T-helper 22 cell (primary cell): ENCODE measurements at places on chromosomes 2 and 18.
A peak's percentile ranks its signal among the peaks of the same experiment; 100 is the strongest.

DNA sequence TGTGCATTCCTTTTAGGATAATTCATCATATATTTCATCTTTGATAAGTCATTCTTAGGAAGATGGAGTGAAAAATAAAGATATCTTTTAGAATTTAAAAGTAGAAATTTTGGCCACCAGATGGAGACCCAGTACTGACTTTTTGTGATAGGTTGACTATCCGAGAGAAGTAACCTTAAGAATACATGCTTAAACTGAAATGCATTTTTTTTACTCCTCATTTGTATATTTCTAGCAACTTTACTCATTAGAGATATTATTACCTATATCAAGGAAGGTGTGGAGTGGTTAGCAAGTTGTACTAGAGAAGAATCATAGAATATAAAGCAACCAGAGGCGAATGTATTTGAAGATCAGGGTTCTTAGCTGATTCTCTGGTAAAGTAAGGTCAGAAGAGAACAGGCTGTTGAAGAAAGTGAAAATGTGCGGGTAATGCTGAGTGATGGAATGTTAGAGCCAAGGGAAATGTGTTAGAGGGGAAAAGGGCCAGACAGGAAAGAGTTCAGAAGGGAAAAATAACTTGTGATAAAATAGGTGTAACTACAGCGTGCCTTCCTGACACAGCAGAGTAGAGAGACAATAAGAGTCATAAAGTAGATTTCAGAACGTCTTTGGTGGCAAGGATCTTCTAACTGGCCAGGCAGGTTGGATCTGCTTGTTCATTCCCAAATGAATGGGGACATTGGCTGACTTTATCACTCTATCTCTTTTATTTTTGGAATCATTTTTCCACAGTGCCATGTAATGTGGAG lies 52.3 kb downstream of the TDRD15 start:
- no peak for DNase-seq

DNA sequence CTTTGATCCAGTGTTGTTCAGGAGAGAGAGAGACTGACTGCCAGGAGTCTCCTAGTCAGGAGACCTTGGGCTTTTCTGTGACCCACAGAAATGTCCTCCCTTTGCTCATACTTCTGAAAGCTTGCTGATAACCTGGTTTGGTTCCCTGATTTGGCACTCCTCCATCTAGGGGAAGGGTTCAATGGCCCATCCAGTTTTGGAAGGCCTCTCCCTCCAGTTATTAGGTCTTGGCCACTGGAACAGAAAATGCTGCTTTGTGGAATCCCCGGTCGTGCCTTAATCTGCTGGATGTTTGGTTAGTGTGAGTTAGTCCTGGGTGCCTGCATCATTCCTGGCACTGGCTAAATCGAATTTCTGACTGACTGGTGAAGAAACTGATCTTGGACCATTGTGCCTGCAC lies 35.7 kb downstream of the KDM3A start:
- no peak for DNase-seq

- DNase-seq = no peak
Measured at GRCh38 chr2:67564076-67564475, 166.9 kb downstream of the ETAA1 start.

DNA sequence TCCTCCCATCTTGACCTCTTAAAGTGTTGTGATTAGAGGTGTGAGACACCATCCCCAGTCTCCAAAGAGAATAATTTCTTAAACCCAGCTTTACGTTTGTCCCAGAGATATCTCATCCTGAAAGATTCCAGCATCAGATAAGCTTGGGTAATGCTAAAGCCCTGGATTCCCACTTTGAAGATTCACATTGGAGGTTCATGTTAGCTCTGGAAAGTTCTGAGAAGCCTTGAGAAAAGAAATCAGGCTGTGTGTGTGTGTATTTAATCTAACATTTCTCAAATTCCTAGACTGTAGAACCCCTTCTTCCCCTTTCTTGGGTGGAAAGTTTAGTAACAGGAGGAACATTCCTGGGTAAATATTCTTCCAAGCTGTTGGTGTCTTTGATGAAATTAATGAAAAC lies 18.0 kb downstream of the ZNF532 start:
- DNase-seq = no peak

DNA sequence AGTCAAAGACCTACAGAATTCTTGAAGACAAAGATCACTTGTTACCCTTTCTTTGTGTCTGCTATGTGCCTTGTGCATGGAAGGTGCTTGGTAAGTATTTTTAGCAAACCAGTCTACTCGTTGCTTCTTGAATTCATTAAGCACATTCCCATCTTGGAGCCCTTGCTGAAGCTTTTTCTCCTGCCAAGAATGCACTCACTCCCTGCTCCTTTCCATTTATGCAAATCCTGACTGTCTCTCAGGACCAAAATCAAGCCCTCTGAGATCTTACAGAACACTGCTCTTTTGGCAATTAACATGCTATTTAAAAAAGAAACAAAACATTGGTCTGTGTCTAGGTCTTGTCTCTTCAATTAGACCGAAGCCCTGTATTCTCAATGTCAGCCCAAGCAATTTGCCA lies 75.8 kb downstream of the CLHC1 start:
- DNase-seq = no peak

DNA sequence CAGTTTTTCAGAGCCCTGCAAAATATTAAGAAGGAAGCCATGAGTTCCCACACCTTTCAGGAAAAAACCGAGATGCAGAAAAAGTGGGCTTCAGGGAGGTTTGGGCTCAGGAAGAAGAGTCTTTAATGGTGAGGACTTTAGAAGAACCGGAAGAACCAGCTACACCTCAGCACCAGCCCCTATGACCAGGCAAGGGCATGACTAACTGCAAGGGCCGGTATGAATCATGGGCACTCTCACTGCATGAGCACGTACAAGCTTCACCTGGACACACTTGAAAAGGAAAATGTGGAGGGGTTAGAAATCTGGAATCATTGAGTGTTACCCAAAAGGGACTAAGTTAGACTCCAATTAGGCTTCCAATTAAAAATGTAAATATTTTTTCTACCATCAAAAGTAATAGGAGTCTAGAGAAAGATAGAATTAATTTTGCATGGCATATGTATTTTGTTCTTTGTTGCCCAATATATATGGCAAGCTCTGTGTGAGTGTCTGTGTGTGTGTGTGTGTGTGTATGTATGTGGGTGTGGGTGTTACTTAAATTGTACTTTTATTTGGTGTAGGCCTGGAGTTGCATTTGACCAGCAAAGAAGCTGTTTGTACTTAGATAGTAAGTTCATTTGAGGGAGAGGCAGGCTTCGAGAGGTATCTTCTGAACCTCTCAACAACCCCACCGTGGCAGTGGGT lies 66.5 kb upstream of the THUMPD2 start:
- DNase-seq = no peak

- no peak for DNase-seq
Measured at GRCh38 chr2:86790134-86790675, 508 bp downstream of the CD8A start.

DNA sequence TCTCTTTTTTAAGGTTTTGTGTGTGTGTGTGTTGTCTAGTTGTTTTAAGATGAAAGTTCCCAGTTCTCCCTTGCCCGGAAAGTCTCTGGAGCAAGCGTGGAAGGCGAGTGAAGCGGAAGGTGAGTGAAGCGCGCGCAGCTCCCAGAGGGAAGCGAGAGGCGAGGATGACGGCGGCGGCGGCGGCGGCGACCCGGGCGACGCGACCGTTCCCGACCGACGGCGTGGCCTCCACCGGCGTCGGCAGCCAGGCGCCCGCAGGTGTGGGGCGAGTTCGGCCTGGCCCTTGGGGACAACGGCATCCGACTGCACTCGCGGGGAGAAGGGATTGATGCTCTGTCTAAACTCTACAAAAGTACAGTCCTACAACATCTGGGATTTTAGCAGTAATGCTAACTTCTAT lies 321.9 kb downstream of the CELF4 start:
- DNase-seq = no peak

- no peak for DNase-seq
Measured at GRCh38 chr2:21552981-21553380, 429.2 kb downstream of the TDRD15 start.

- peak; percentile 25 for DNase-seq
Measured at GRCh38 chr2:131154071-131154531, 49.0 kb downstream of the PLEKHB2 start.

DNA sequence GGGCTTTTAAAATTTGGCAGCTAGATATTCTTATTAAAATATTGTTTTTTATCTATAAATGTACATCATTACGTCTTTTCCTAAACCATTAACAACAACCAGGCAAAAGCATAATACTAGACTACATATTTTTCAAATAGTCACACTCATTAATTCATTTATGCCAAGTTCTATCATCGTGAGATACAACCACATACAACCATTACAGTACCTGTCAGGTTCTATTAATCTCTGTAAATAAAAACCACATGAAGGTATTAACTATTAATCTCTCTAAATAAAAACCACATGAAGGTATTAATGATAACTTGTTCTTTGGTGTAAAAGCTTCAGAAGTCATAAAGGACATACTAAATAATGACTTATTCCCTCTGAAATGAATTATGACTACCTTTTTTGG lies 432.7 kb downstream of the TMX3 start:
- DNase-seq = no peak

DNA sequence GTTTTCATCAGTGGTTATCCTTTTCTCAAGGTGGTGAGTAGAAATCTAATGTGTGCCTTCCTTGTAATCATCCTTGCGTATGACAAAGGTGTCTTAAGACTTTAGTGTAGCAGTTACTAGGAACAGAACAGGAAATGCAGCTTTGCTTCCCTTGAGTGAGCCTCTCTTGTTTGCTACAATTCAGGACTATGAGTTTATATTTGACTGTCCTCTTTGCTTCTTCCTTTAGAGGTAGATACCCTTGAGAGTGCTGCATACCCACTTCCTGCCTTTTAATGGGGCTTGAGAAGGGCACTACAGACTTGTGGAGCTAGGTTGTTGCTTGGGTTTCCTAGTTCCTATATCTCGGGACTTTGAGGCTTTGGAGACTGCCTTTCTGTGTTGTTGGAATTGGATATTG lies 3.8 kb downstream of the KCNJ13 start:
- no peak for DNase-seq

GRCh38 chr2:142714600-142714999 lies 162.9 kb upstream of the KYNU start:
- no peak for DNase-seq

DNA sequence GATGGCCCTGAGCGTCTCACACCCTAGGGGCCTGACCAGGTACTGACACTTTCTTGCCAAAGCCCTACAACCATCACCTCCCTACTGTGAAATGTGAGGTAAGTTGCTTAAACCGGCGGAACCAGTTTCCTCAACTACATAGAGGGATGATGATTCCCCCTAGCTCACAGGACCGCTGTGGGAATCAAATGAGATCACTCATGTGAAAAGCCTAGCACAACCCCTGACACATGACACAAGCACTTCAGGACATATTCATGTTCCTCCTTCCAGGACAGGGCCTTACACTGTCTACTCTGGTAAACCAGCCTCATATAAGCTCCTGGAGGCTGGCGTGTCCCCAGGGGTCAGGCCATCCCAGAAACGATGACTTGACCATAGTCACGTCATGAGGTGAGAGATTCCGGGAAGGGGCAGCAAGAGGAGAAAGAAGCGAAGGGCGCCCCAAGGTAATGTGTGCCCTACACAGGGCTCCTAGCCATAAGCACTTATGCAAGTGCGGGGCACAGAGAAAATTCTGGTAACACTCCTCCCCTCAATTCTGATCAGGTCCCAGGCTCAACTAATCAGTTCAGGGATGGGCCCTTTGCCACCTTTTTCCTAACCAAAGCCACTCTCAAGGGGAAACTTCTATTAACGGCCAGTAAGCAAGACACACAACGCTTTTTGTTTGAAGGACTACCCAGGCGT lies 49.5 kb downstream of the C2orf42 start:
- no peak for DNase-seq
